ENCODE measurements at places on chromosomes 5 and 9. TPM values are rescaled to one million over a fixed set of nuclear protein-coding genes. Genes with fewer than 3 reads are reported as not detected.

G3BP1 gene
- 103 TPM for total RNA-seq

OSMR gene
- total RNA-seq, result 19.1 TPM

SPATA31D4 gene
- total RNA-seq, result not detected

PCDHB14 gene
- total RNA-seq, result 3.8 TPM

STPG3 gene
- not detected for total RNA-seq

FRRS1L gene
- 1.5 TPM for total RNA-seq

LMNB1 gene
- total RNA-seq, result 37.5 TPM

DNA sequence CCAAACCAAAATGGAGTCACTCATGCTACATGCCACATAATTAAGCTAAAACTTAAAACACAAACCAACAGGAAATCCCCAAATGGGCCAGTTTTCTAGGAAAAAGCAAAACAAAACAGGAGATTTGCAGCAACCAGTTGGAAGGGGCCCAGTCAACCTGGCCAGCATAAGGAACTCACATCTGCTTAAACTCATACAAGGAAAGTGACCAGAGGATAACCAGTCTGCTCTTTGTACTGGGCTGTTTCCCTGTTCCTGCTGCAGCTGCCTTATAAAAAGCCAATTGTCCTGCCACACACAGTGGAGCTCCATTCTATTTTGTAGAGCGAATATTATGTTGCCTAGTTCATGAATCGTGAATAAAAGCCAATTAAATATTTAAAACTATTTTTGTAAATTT lies 29.5 kb upstream of the PTPDC1 start:
- DNase-seq, result no peak

DNA sequence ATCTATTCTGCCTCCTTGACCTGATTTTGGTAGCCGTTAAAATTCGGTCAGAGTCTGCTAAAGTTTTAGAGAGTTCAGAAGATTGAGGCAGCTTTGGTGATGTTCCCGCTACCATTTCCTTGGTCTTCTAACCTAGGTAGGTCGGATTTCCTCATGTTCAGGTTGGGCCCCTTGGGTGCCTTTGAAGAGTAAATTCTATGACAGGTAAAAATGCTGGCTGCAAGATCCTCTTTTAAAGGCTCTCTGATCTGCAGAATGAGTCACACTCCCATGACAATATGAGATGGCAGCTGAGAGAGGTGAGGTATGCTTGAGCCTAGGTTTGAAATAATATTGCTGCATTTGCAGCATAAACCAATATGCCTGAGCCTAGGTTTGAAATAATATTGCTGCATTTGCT lies 198.9 kb downstream of the TSSK1B start:
- DNase-seq, result no peak

- DNase-seq, result no peak
Observed at GRCh38 chr9:137294681-137295237, 7.3 kb downstream of the NRARP start.

- DNase-seq, result no peak
Observed at GRCh38 chr5:99248066-99248465, 319.3 kb upstream of the CHD1 start.

GRCh38 chr9:76818271-76818670 lies 54.0 kb downstream of the PCA3 start:
- DNase-seq, result no peak

DNA sequence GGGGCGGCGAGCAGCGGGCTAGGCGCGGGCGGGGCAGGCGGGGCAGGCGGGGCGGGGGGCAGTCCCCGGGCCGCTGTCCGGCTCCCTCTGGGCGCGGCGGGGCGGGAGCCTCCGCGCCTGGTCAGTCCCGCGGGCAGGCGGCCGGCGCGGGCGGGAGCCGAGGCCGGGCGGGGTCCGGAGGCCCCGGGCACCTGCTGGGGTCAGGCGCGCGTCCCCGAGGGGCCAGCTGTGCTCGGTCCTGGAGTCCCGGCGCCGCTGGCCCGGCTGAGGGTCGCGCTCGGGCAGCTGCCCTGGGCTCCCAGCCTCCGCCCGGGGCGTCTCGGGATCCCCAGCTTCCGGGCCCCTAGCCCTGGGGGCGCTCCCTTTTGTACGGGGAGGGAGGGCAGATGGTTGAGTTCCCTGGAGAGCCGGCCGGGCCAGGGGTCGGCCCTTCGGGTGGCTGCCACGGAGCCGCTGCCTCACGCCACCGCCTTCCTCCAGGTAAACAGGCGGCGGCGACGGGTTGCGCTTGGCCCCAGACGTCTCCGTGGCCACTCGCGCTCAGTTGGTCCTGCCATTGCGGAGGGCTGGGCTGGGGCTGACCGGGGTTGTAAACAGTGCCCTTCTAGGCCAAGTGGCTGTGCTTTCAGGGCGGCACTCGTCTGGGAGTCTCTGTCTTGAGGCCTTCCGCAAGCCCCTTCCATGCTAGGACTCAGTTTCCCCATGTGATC lies 473 bp downstream of the ZBTB34 start:
- DNase-seq, result no peak

- no peak for DNase-seq
Observed at GRCh38 chr9:36129139-36129538, 7.4 kb upstream of the GLIPR2 start.

DNA sequence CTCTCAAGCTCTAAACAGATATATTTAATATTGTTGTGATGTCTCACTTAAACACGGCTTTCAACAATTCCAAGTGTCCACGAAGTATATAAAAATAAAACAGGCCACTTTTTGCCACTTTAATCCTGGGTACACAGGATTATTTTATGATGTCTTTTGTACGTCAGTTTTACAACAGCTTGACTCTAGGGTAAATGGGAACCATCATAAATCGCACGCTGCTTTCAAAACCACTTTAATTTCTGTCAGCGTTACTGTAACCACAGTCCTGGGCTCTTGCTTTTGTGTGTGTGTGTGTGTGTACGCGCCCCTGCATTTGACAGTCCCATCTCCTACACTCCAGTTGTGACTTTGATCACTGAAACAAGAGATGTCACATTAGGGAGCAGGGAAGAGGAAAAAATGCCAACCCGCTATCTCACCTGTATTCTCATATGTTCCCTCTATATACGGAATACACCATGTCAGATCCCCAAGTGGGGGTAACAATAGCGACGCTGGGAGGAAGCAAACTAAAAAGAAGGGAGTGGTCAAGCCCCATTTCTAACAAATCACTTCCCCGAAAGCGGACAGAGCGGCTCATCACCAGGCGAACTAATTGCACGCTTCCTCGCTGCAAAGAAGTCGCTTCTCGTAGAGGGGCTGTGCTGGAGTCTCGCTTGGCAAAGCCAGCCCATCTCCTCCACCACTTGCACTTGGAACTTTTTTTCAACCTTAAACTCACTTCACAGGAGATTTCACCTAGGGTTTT lies 1.2 kb downstream of the BNC2 start:
- DNase-seq, result no peak

DNA sequence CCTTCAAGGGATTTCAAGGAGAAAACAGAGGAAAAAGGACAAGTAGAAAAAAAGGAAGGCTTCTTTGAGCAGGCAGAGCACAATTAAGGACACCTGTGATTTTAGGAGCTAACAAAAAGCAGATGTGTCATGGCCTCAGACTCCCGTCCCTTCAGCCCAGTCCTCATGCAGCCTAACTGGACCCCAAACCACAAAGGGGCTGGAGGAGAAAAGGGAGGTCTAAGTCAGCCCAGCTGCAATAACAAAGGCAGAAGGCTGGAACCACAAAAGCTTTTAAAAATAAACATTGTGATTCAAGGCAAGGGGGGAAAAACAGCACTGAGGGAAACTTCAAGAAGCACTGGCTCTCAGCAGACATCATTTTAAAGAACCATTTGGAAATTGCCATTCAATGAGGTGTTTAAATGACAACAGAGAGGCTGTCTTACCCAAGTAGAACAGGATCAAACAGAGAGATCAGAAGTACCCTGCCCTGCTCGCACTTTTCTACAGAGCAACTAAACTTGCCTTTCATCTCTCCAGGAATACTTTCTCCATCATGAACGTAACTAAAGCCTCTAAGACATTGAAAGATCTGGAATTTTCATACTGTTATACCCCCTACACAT lies 89.3 kb downstream of the SEMA5A start:
- peak; percentile 22 for DNase-seq

DNA sequence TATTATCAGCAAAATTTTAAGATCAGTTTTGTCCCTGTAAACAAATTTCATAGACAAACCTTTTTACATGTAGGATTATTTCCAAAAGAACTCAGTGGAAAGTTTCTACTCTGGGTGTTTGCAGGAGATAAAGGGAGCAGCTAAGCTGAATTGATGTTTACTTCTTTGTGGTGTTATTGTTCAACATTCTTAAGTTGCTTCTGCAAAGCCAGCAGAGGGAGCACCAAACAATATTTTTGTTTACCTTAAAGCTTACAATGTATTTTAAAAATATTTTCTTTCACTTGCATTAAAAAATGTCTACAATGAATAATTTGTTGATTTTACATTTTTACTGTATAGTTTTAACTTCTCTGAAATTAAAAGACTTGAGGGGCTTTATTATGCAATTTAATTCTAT lies 135.4 kb downstream of the ATG10 start:
- peak; percentile 19 for DNase-seq

DNA sequence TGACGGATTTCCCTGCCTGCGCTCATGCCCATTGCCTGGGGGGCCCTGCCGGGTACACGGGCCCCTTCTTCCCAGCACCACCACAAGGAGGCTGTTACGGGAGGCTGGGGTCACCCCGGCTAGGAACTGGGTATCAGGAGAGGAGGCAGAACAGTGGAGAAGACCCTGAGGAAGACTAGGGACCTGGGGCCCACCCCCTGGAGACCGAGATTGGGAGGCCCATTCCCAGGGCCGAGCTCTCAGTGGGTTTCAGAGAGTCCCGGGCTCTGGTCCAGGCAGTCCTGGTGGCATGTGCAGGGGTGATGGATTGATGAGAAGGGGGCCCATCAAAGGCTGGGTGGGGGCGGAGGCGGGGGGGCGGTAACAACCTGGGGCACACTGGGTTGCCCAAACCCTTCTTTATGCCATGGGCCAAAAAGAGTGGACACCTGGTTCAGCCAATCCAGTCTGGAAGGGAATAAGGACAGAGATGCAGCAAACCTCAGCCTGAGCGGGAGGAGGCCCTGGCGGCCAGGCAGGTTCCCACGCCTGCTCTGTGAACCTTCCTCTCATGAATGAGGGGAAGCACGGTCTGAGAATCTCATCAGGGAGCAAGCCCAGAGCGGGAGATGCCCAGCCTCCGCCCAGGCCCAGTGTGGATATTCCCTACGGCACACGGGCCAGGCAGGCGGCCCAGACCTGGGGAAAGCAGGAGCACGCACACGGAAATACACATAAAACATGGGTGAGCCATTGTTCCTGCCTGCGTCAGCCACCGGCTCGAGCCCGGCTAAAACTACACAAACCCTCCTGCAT lies 785 bp upstream of the P4HA2 start:
- no peak for DNase-seq

DNA sequence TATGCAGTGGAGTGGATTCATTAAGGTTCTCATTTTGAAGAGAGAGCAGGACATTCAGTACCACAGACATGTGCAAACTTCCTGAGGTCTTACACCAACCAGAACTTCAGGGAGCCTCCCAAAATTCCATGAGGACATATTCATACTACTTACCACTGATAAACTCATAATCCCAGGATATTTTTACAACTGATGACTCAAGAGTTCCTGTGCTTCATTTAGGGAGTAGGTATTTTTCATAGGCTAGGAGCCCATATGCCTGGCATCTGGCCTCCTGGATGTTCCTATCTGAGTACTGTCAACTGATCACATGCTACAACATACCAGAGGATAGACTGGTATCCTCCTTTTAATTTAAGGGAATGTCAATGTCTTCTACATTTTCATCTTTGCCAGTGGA lies 578.0 kb downstream of the EFNA5 start:
- DNase-seq, result no peak

DNA sequence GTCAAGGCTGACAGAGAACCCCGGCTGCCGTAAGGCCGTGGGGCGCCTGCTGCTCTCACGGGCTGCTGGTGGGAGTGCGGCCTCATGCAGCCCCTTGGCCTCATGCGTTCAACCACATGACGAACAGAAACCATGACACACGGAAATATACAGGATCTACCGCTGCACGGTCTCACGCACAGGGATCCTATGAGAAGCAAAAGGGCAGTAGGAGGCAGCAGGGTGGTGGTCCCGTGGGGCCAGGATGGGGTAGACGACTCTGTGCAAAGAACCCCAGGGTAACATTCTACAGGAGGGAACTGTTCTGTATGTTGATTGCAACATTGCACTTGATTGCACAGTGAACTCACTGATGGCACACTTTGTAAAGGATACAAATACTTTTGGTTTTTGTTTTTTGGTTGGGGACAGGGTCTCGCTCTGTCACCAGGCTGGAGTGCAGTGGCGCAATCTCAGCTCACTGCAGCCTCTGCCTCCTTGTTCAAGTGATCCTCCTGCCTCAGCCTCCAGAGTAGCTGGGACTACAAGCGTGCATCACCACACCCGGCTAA lies 51.6 kb downstream of the NACC2 start:
- no peak for DNase-seq

DNA sequence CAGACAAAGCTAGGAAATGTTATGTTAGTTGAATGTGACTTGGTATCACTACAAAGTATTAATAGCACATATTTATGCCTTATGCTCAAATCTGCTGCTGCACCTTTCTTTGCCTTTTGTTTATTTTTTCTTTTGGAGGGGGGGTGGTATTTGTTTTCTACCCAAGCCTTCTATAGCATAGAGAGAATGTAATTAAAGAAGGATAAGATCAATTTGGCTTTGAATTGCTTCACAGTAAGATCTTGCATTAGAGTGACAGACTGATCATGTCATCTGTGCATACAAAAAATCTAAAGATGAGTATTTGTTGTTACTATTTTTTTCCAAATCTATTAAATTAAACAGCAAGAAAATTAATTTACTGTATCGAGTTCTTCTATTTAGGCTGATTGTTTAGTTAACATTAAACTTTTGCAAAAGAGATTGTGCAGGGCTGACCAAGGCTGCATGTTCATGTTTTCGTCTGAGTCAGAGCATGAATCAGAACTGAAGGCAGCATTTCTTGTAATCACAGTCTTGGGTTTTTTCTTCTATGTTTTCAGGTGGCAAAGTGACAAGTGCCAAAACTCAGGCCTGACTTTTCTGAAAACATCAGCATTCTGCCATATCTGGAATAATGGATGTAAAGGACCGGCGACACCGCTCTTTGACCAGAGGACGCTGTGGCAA lies 1007.1 kb upstream of the WWC1 start:
- DNase-seq, result no peak

DNA sequence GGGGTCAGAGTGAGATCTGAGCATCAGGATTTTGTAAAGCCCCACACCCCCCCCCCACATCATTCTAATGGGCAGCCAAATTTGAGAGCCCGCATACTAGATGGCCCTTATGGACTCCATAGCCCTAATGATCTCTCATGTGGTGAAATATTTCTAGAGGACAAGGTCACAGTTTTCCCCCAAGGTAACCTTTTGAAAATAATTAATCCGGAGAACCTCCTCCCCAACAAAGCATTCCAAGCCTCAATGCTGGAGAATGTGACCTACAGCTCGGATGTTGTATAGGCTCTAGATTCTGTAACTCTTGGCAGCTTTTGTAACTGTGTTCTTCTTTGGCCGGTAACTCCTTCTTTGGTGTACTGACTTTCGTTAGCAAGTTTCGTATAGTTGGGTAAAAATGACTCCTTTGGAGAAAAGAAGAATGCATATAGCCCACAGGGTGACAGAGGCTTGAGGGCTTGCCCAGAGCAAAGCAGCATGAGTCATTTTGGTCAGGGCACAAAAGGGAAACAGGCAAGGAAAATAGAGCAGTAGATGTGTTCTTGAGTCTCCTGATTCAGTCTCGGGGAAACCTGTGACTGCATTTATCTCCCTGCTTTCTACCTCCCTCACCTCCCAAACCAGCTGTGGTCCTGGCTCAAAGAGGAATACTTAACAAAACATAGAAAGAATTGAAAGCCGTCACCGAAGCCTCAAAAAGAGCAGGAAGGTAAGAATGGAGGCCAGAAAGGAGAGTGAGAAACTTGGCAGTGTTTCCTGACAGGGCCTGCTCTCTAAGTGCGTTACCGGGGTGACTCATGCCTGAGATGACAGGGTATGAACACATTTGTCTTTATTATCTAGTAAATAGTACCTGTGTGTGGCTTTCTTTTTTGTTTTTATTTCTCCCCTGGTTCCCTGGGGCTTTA lies 6.6 kb upstream of the XPA start:
- no peak for DNase-seq

All from skin of body (tissue), 3 donors.